ENCODE measurements at places on chromosomes 2 and 18.

DNA sequence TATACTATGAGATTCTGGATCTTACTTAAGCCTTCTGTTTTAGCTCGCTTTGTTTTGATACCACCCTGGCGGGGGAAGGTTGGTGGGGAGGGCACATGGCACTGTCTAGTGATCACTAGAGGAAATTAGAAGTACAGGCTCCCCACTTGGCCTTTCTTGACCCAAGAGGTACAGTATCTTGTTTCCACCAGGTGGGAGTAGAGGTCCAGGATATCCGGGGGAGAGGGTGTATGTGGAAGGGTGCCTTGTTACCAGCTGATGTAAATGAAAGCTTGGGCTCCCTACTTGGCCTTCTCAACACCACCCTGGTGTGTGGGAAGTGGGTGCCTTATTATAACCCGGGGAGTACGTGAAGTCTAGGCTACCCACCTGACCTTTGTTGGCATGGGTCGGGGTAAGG lies 7.5 kb downstream of the GALNT1 start:
- peak; percentile 4 for DNase-seq

GRCh38 chr2:15298770-15299169 lies 262.4 kb downstream of the NBAS start:
- DNase-seq = no peak

- DNase-seq = no peak
Observed at GRCh38 chr2:158889135-158889853, 79.1 kb upstream of the TANC1 start.

DNA sequence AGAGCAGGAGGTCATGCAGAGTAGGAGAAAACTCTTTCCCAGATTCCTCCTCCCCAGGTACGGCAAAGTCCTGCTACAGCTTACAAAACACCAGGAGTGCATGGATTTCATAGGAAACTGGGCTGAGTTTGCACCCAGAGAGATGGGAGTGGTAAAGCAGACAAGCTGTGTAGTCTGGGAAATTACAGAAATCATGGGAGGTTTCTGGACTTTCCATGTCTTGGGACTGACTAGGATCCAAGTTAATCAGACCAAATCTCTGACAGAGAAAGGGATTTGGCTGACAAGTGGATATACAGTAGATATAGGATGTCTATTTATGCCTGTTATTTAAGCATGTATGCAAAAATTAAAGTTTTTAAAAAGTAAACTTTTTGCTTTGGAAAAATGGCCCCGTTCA lies 205.4 kb upstream of the ACVR2A start:
- no peak for DNase-seq

DNA sequence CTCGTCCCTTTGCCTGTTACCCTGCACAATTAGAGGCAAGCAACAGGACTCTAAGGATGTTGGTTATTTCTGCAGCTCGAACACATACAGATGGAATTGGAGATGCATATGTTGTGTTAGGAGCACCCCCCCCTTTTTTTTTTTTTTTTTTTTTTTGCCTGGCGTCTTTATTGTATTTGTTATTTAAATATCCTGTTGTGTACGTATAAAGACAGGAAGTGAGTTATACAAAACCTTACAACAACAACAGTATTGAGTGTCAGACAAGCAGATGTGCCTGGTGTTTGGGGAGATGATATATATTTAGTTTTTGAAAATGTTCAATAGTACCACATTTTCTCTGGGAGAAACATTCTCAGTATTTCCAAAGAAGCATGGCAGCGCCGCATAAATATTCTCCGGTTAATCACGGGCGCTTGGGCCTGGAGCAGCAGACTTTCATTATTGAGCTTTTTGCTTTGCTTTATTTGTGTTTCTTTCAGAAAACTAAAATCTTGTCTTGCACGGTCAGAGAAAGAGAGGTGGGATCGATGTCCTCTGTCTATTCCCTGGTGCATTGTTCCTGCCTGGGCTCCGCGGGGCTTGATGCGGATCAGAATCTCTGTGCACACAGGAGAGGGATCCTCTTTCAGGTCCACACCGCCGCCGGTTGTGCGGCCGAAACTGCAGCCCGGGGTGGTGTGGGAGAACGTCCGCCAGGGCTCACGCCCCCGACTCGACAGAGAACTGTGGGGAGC lies 23.2 kb upstream of the ZNF516 start:
- DNase-seq = no peak

- DNase-seq = peak; percentile 53
Observed at GRCh38 chr2:241309684-241310117, 5.8 kb downstream of the HDLBP start.

DNA sequence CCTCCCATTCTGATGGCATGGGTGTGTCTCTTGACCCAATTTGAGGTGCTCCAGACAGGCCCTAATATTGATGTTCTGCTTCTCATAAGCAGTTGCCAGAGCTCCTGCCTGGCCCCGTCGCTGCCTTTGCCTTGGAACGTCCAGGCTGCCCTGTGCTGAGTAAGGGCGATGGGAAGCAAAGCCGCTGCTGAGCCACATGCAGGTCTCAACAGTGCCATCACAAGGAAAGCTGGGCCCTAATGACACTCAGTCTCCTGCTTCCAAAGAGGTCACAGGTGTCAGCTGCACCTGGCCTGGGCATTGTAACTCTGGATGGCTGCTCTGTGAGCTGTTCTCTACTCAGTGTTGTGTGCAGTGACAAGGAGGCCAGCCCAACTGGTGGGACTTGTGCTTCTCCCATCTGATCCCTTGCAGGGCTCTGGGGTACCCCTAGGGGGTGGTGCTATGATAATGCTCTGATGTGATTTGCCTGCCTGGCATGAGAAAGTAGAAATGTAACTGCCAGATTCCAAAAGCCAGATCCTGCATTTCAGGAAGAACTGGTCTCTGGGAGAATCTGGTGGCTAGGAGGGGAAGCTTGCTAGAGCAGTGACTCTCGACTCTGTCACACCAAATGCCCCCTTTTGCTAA lies 8.7 kb downstream of the TTC39C start:
- DNase-seq = no peak

GRCh38 chr2:173684896-173685459 lies 280.2 kb downstream of the SP3 start:
- DNase-seq = no peak

DNA sequence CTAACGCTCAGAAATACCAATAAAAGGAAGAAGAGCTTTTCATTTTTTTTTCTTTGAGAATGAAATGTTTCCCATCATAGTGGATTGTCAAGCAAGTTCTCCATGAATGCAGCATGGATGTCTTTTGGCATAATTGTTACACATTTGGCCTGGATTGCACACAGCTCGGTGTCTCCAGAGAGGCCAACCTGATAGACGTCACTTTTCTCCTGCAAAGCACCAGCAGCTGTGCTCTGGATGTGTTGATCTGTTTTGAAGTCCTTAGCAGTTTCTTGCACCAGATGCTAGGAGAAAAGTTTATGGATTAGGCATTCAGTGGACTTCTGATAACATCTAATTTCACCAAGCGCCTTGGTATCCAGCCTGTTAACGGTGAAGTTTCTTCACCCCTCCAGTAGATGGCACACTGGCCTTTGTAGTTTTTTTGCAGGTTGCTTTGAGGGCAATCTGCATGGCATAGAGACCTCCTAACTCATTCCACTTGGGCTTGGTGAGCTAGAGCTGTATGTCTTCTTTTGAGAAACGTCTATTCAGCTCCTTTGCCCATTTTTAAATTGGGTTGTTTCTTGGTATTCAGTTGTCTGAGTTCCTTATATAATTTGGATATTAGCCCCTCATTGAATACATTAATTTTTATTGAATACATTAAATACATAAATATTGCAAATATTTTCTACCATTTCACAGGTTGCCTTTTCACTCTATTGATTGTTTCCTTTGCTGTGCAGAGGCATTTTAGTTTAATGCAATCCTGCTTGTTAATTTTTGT lies 59.7 kb downstream of the PTH2R start:
- DNase-seq = no peak

- DNase-seq = no peak
Observed at GRCh38 chr2:48161628-48162027, 255.3 kb upstream of the FBXO11 start.

GRCh38 chr2:227706859-227707258 lies 11.0 kb downstream of the SLC19A3 start:
- no peak for DNase-seq

DNA sequence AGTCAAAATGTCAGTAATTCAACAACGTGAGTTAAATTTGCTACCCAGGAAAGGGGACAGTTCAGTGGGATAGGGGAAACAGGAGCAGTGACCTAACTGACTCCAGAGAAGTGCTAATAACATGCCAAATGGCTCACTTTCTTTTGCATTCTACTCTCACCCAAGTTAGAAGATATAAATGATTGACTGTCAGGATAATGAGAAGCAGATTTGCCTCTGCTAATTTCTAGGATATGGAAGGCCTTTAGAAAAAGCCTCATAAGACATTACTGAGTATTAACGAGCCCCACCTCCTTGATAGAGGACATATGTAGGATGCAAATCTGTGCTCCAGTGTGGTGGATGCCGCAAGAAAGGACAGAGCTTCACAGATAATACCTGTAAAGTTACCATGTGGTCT lies 318.6 kb upstream of the NT5C1B start:
- no peak for DNase-seq

GRCh38 chr2:216507220-216508160 lies 8.8 kb downstream of the RPL37A start:
- no peak for DNase-seq

DNA sequence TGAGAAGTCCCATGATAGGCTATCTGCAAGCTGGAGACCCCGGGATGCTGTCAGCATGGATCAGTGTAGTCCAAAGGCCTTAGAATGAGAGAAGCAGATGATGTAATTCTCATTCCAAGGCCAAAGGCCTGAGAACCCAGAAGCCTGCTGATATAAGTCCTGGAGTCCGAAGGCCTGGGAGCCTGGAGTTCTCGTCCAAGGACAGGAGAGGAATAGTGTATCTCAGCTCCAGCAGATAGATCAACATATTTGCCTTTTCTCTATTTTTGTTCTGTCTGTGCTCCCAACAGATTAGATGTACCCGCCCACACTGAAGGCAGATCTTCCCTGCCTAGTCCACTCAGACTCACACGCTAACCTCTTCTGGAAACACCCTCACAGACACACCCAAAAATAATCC lies 454.9 kb upstream of the CHAC2 start:
- no peak for DNase-seq

DNA sequence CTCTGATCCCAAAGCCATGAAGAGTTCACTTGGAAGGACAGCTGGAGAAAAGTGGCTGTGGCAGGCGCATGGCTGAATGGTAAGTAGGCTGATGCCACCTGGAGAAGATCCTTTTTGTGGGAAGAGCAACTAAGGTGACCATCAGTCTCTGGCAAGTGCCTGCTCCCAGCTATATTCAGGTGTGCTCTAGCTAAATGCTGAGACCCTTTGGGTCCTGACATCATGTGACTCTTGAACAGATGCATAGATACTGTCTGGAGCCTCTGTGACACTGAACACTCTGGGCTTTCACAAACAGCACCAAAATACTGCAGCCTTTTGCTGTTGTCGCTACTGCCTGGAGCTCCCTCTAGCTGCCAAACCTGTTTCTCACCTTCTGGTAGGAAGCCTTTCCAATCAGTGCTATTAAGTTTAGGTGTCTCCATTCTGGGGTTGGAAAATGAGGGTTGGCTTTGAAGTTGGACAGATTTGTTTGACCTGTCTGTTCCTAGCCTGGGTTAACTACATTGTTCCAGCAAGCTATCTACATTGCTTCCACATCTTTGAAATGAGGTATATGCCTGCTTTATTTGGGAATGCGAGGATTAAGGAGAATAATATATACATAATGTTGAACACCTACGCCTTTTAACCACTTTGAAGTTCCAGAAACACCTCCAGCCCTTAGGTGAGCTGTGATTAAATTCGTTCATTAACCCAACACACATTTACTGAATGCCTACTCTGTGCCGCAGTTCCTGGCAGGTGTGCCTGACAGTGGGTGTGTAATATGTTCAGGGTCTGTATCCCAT lies 3.1 kb downstream of the EGR4 start:
- no peak for DNase-seq

- DNase-seq = no peak
Observed at GRCh38 chr2:150710916-150711315, 223.4 kb upstream of the RND3 start.

GRCh38 chr2:239290618-239291474 lies 110.0 kb downstream of the HDAC4 start:
- no peak for DNase-seq

DNA sequence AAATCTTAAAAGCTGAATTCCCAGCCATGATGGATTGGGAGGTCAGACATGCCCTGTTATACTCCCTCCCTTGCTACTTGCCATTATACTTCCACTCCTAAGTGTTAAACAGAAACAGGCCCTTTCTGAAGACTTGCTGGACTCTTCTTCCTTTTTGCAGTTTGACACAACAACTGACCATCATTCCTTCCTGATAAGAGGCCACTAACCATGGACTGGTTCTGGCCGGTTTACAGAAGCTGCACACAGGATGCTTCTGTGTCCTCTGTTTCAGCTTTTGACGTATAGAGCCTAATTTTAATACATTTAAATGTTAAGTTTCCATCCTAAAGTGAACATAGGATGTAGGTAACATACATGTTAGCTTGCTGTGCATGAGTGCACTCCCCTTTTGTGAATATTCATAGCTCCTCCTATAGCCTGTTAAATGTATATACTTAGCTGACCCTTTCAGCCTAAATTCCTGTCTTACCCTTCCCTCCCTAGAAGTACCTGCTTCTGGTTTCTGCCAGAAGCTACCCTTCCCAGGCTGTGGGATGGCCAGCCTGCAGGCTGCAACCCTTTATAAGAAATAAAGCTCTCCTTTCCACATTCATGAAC lies 13.2 kb downstream of the FBXO48 start:
- DNase-seq = no peak

DNA sequence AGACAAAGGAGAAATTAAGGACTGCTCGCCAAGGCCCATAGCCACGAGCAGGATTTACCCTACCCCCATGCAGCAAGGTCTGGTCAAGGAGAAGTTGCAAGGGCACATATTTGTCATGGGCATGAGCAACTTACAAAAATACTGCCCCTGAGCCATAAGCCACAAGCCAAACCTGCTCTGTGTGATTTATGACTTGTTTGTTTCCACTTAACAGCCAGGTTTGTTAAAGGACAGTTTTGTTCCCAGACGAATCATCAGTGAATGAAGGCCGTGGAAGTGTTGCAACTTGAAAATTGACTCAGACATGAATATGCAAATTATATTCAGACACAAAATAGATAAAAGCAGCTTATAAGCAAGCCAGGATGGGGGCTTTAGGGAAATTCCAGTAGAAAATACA lies 31.3 kb upstream of the EVA1A start:
- no peak for DNase-seq

DNA sequence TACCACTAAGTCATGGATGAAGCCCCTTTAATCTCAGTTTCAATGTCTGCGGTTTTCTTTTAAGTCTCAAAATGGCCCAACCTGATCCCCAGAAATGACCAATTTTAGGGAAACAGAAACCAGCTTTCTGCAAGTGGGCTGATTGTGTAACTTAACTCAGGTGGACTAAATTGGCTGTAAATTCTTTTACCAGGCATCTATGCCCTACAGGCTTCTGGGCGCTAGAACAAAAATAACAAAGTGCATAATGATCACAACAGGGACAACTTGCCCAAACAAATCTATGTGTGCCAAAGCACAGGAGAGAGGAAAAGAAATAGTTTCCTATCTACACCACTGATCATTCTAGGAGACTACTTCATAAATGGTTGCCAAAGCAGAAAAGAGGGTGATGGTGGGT lies 112.3 kb upstream of the SETBP1 start:
- no peak for DNase-seq
